ENCODE measurements at places on chromosomes 3 and 15.

DNA sequence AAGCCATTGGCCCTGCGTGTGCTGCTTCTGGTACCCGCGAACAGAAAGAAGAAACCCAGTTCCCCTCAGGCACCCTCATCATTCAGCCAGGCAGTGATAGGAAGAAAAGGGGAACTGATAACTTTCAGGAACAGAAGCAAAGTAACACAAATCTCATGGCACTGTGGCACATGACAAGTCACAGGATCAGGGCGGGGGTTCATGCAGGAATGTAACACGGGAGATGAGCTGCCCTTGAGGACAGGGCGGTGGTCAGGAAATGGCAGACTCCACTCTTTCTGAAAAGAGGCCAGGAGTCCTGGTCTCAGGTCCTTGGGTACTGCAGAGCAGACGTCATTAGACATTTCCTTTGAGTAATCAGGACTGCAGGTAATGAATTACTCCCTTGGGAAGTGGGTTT, 95.5 kb downstream of the CCNL1 start:
- no peak for DNase-seq

DNA sequence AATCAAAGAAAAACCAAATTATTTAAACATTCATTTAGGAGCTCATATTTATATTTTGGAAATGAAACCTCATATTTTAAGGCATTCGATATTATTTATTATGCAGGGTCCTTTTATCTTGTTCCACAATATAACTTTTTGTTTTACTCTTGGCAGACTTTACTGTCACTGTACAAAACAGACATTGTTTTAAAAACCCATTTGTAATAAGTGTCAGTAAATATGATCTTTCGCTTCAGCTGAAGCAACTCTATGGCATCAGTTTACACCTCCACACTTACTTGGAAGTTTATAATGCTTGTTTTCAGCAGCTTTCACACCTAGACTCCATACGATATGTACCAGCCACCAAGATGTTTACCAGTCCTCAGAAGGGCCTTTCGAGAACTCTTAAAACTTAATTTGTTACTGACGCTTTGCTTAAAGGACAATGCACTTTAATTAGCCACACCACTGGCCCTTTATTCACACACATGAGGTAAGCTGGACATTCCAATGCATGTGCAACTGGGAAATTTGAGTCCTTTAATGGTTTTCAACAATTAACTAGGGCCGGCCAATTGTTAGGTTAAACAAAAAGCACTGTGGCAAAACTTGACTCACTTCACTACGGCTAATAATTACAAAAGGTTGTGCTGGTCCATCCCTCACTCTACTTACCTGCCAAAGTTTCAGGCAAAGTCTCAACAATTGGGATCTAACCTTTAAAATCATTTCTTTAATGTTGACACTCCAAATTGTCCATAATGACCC, 16.7 kb downstream of the WWTR1 start:
- no peak for DNase-seq

DNA sequence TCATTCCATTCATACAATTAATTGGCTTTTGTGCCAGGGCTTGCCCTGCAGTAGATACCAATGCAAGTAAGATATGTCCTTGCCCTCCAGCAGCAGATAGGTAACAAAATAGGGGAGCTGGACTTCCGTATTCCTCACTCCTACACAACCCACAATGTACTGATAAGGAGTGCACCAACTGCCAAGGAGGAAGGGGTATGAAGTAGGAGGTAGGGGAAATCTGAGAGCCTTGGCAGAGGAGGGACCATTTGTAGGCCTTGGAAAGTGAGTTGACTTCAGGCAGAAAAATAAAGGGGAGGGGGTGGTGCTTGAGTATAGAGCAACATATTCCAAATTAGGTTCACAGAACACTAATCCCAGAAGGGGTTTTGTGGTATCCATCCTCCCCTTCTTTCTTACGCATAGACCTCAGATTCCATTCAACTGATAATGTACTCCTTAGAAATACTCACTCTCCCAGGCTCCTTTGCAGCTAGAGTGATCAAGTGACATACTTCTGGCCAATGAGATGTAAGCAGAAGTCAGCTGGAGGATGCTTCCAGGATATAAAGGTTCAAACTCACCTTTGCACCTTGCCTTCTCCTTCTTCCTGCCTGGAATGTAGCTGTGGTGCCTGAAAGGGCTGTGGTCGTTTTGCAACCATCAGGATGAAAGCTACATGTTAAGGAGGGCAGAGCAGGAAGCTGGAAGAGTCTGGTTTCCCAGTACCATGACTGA, 127.1 kb upstream of the SMAD3 start:
- DNase-seq: no peak

- DNase-seq: no peak
Observed at GRCh38 chr3:42610976-42611375, 10.5 kb downstream of the NKTR start.

DNA sequence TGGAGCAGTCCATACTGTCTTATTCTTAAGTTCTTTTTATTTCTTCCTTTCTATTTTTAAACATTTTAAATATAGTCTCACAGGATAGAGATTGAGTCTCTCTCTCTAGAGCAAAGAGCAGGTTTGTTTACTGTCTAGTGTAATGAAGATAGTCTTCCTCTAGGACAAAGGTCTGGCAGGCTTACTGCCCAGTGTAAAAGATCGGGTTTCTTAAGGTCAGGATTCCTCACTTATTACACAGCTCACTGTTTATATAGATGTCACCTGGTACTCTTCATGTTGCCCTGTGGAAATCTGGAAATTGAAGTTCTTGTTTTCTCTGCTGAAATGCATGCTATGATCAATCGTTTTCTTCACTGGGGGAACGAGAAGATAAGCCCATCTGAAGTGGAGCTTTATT, 76.0 kb downstream of the ZBBX start:
- DNase-seq: no peak

DNA sequence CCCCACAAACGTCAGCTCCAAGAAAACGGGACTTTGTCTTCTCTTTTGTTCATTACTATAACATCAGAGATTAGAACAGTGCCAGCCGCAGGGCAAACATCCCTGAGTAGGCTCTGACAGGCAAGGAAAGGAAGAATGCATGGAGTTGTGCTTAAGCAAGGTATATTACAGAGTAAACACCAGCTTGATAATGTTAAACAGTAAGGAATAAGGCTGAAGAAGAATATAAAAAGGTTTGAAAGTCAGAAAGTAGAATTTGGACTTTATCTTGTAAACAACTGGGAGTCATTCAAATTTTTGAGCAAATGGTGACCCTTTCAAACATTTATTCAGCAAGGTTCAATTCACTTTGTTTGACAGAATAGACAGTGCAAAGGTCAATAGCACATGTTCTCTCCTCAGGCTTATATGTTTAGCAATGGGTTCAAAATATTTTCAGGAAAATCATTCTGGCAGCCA, 11.0 kb downstream of the GABPB1 start:
- DNase-seq: no peak

DNA sequence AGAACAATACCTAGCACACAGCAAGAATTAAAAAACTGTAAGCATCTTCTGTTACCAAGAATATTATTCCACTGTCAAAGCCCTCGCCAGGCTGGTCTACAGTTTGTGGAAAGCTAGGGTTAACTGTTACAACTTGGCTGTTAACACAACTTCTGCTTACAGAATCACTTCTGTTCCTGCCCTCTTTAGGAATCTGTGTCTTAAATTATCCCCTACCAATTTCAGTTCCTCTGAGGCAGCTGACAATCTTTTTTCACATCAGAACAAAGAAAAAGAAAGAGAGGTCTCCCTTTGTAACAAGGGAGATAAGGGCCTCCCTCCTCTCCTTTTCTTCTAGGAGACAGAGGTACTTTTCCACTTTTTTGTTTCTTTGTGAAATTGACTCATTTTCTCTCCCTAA, 188.9 kb downstream of the FMN1 start:
- DNase-seq: no peak

GRCh38 chr3:134315286-134316106, 58.8 kb downstream of the AMOTL2 start:
- DNase-seq: peak; percentile 86

- DNase-seq: no peak
Observed at GRCh38 chr15:29024662-29025061, 138.9 kb downstream of the APBA2 start.

DNA sequence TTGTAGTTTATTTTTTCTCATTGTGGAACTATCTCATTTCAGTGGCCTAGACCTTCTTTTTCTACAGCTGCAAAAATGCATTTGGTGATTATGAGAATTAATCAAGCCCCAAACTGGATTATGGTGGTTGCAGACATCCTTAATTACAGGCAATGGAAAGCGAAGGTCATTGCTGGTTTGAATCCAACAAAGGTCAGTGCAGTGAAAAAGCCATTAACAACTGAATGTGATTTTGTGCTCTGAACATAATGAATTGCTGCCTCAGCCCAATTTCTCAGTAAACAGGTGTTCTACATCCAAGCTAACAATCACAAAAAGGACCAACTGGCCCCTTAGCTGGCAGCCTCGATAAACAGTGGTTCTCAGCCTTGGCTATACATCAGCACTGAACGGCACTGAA, 260.1 kb upstream of the DPPA4 start:
- no peak for DNase-seq

- no peak for DNase-seq
Observed at GRCh38 chr15:72426753-72427152, 28.6 kb downstream of the TMEM202 start.

DNA sequence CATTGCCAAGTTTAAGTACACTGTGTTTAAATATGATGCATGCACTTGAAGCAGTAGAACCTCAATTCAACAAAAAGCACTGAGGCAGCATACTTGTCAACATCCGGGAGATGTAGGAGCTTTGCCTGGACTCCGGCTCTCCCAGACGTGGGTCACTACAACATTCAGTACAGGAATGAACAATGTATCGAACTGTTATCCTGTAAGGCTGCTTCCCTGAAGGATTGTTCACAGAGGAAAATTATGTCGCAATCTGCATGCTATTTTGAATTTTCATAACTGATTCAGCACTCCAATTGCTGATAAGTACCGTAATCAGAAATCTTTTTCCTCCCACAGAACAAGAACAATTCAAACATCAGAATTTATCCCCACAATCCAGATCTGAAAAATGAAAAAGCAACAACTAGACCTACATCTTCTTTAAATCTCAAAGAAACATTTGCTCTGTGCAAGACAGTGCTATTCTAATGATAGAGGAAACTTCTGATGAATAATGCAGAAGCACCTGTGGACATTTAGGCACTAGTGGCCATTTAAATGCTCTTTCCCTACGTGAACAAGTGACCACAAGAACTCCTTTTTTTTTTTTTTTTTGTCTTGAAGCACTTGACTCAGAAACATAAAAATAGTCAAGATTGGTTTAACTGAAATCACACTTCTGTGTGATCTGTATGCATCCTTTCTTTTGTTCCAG, 113.4 kb downstream of the PLCH1 start:
- no peak for DNase-seq

DNA sequence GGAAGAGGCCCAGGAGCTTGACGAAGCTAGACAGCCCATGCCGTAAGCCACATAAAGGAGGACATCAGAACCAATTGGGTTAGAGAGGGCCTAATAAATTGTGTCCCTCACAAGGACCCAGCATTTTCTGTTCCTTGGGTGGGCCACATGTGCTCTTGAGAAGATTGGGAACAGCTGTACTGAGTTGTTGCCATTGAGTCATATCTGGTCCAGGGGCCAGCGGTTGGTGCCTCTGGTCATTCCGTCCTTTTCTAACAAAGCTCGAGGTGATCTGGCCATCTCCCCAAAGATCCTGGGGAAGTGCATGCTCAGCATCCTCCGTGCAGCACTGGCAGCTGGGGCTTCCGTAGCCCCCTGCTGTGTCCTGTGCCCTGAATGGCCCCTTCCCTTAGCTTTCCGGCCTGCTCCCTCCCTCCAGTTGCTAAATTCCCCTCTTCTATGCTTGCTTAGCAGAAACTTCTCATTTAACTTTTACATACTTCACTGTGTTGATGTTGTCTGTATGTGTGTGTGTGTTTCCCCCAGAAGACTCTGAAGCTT, 73.0 kb downstream of the EEFSEC start:
- no peak for DNase-seq

DNA sequence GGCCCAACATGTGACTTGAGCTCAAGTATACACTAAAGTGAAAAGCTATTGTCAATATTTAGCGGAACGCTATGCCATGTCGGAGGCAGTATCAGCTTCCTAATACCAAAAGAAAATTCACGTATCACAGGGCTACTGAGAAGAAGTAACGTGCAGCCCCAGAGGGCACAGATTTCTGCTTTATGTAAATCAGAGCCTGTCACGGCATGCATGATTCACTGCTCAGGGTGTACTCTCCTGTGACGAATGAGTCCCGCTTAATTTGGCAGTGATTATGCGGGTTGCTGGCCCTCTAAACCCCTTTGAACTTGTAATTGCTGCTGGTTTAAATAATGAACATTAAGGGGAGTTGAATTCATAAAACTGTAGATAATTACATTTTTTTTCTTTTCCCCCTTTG, 85.3 kb downstream of the MEIS2 start:
- DNase-seq: no peak

DNA sequence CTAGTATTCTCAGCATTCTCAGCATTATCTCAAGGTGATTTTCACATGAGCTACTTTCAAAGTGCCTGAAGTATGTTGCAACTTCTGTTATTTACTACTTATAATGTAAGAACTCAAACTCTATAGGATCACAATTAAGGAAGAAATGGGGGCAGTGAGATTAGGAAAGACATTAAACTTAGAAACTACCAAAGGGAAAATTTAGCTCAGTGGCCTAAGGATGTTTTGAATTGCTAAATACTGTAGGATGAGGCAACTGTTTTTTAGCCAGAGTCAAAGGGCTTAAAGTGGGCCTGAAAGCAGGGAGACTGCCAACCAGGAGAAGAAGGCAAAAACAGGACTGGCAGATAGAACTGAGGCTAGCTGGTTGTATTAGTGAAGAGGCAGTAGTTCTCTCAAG, 55.5 kb upstream of the MBNL1 start:
- no peak for DNase-seq

- DNase-seq: no peak
Observed at GRCh38 chr3:54681706-54682105, 246.2 kb downstream of the LRTM1 start.

GRCh38 chr15:57339321-57339720, 37.0 kb upstream of the CGNL1 start:
- no peak for DNase-seq

DNA sequence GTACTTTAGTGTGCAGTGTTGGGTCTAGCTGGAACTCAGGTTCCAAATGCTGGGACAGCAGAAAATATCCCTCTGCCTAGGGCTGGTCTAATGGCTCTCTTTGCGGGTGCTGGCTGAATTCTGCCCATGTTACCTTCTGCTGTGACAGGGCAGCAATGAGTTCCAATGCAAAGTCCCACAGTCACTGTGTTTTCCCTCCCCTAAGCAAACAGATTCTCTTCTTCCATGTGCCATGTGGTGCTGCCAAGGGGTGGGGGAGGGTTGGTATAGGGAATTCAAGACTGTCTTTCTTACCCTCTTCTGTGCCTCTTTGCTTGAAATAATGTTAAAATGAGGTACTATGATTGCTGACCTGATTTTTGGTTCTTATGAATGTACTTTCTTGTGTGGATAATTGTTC, 229.6 kb downstream of the GBE1 start:
- no peak for DNase-seq

Measured in EL (cell line).